ENCODE measurements at places on chromosomes 7 and 10.

GRCh38 chr10:130350996-130351395 lies 214.8 kb downstream of the GLRX3 start:
- DNase-seq, result no peak

- DNase-seq, result no peak
Measured at GRCh38 chr7:47371317-47371716, 210.6 kb downstream of the TNS3 start.

GRCh38 chr10:95573964-95574604 lies 12.9 kb upstream of the SORBS1 start:
- no peak for DNase-seq

- DNase-seq, result no peak
Measured at GRCh38 chr10:48526846-48527505, 77.9 kb downstream of the ARHGAP22 start.

- no peak for DNase-seq
Measured at GRCh38 chr7:148782757-148783456, 84.2 kb downstream of the CUL1 start.

DNA sequence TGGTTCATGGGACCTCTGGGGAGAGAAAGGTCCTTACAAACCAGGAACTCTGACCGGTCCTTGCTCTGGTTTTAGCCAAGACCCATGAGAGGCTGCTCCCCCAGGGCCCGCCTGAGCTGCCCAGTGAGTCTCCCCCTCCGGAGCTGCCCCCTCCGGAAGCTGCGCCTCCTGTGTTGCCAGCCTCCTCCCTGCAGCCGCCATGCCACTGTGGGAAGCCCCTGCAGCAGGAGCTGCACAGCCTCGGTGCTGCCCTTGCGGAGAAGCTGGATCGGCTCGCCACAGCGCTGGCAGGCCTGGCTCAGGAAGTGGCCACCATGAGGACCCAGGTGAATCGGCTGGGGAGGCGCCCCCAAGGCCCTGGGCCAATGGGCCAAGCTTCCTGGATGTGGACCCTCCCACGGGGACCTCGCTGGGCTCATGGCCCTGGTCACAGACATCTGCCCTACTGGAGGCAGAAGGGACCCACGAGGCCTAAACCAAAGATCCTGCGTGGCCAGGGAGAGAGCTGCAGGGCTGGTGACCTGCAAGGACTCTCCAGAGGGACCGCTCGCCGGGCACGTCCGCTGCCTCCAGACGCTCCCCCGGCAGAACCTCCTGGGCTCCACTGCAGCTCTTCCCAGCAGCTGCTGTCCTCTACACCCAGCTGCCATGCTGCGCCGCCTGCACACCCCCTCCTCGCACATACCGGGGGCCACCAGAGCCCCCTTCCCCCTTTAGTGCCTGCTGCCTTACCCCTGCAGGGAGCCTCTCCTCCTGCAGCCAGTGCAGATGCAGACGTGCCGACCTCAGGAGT lies 40.1 kb downstream of the ZNF467 start:
- no peak for DNase-seq

DNA sequence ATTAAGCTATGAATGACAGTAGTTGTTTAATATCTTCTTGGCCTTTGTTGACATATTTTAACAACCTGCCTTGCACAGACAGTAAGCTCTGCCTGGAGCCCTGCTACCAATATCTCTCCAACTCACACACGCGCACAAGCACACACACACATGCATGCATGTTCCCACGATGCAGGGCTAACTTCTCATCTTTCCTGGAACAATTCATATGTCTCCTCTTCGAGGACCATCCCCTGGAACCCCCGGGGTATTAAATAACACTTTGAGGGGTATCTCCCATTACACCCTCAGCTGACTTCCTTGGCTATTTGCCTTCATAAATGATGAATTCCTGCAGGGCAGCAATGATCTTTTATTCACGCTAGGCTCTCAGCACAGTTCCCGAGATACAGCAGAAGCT lies 258.0 kb downstream of the TRIL start:
- no peak for DNase-seq

DNA sequence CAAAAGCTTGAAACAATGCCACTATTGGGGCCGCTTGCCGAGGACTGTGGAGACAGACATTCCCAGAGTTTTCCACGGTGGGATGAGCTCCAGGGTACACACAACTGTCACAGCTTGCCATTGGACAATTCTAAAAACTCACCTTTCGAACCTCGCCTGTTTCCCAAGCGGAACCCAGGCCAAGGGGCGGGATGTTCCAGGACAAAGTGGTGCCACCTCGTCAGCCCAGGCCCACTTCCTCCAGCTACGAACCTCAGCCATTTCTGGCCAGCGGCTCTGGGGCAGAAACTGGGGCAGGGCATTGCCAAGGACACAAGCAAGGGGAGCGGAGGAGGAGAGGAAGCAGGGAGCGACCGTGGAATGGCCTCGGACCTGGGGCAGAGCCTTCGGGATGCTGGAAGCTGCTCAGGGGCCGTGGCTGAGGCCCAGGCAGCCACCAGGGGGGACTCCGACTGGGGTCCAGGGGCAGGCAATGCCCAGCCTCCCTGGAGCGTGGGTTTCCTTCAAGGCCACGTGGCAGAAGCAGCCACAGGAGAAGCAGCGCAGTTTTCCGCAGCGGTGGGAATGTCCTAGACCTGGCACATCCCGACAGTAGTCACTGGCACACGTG lies 44.7 kb upstream of the INSIG1 start:
- no peak for DNase-seq

DNA sequence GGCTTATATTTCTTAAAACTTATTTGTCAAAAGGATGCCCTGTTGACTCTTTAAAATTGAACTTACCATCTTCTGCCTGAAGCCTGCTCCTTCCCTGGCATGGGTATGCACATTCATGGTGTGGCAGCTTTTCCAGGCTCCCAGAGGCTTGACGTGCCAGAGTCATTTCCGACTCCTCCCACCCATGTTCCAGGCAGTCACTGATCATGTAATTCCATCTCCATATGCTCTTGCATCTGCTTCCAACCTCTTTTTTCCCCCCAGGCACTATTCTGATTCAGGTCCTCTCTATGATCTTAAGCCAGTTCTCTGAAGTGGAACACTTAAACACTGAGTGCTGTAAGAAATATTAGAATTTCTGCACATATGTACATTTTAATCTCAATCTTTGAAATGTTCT lies 82.2 kb downstream of the CFAP58 start:
- DNase-seq, result no peak

DNA sequence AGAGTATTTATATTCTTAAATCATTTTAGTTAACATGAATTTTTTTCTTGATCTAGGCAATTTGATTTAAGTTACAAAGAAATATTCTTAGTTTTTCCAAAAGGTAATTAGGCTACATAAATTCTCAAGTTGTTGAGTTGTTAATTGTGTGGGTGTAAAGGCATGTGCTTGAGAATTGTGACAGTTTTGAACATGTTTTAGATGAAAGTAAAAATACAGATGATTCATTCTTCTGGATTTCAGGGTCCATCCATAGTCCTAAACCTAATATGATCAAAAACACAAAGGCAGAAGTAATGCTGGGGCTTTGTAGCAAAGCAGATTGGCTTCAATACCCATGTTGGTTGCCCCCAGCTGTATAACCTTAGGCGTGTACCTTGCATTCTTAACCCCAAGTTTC lies 127.9 kb downstream of the CPED1 start:
- DNase-seq, result no peak

- no peak for DNase-seq
Measured at GRCh38 chr7:25391961-25392587, 163.8 kb upstream of the NPVF start.

GRCh38 chr10:61682323-61682722 lies 19.6 kb downstream of the CABCOCO1 start:
- DNase-seq, result no peak
